ENCODE measurements at places on chromosomes 12 and 14.

GRCh38 chr14:78798757-78799156 lies 628.6 kb downstream of the NRXN3 start:
- H3K4me3 ChIP-seq = no peak overlapping the region
- no peaks in the 10 kb centered on the region for H3K4me1 ChIP-seq
- H3K36me3 ChIP-seq = no peaks in the 10 kb centered on the region
- H3K27me3 ChIP-seq = peaks cover 13% of the 10 kb centered on the region
- no peak for DNase-seq

DNA sequence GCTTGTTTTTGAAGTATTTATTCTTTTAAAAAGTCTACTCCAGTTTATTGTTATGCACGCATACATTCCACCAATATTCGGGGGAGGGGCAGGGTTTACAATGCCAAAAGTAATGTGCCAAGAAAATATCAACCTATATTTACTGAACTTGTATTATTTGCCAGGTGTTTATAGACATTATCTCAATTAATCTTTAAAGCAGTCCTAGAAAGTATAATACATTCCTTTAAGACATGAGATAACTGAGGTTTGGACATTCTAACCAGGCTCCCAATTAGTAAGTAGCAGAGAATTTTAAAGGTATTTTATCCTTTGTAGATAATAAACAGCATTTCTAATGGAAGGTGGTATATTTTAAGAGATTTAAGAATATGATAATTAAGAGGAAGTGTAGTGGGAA lies 124.5 kb upstream of the LRIG3 start:
- H3K27ac ChIP-seq = no peak overlapping the region
- H3K4me3 ChIP-seq = no peak overlapping the region
- no peaks in the 10 kb centered on the region for H3K27me3 ChIP-seq
- H3K4me1 ChIP-seq = peaks cover 27% of the 10 kb centered on the region
- H3K36me3 ChIP-seq = no peaks in the 10 kb centered on the region

GRCh38 chr14:51289169-51289568 lies 49.1 kb downstream of the TMX1 start:
- peaks cover 7% of the 10 kb centered on the region for H3K4me1 ChIP-seq
- no peak for DNase-seq
- H3K4me3 ChIP-seq = no peak overlapping the region
- no peaks in the 10 kb centered on the region for H3K36me3 ChIP-seq
- no peak overlapping the region for H3K27ac ChIP-seq

GRCh38 chr14:77613201-77613600 lies 3.2 kb downstream of the SPTLC2 start:
- no peak for DNase-seq
- peaks cover 37% of the 10 kb centered on the region for H3K4me1 ChIP-seq
- H3K36me3 ChIP-seq = no peaks in the 10 kb centered on the region
- no peak overlapping the region for H3K4me3 ChIP-seq
- peaks cover 3% of the 10 kb centered on the region for H3K27me3 ChIP-seq

DNA sequence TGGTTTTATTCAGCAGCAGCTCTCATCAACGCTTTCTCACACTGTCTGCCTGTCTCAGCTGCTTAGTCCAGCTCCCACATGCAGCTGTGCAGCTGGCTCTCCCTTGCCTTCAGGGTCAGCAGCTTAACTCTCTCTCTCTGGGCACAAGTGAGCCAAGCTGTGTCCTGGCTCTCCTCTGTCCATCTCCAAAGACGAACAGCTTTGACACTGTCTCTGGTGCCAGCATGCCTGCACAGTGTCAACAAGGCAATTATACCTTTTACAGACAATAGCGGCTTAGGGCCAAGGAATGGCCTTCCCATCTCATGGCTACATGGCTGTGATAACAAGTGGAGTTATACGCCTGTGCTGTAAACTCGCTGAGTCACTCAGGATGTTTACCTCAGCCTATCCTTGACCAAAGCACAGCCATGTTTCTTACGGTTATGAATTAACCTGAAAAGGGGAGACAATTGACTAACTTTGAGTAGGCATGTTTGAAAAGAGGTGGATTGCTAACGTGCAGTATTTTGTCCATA lies 38.4 kb upstream of the MANSC4 start:
- H3K36me3 ChIP-seq = no peaks in the 10 kb centered on the region
- H3K4me1 ChIP-seq = peaks cover 17% of the 10 kb centered on the region
- no peak overlapping the region for H3K27ac ChIP-seq
- H3K27me3 ChIP-seq = no peaks in the 10 kb centered on the region
- no peak for DNase-seq
- H3K4me3 ChIP-seq = no peak overlapping the region

DNA sequence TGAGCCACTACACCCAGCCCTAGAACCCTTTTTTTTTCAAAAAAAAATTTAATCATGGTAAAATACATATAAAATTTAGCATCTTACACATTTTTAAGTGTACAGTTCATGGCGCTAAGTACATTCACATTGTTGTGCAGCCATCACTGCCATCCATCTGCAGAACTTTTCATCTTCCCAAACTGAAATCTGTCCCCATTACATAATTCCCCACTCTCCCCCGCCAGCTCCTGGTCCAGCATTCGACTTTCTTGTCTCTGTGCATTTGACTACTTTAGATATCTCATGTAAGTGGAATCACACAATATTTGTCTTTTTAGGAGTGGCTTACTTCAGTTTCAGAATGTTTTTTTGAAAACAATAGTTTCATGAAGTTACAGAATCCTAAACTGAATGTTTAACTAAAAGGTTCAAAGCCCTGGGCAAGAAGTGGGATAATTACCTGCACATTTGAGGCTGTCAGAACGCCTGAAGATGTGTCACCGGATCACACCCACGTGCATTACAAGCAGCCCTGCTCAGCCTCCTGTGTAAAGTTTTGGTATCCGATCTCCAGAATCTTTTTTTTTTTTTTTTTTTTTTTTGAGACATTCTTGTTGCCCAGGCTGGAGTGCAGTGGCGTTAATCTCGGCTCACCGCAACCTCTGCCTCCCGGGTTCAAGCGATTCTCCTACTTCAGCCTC lies 12.7 kb downstream of the EML1 start:
- DNase-seq = no peak
- H3K27me3 ChIP-seq = peaks cover 43% of the 10 kb centered on the region
- H3K36me3 ChIP-seq = no peaks in the 10 kb centered on the region
- H3K4me1 ChIP-seq = peaks cover 20% of the 10 kb centered on the region
